Activated CD4-positive, alpha-beta memory T cell treated with anti-CD3 and anti-CD28 coated beads, Interleukin-2, amount 10 ng/mL, durations not matched to agents 7 days and 5 days (primary cell): ENCODE measurements at places on chromosomes 5 and 9.

- DNase-seq = no peak
These were observed 428.8 kb downstream of the CHSY3 start for GRCh38 chr5:130333089-130333488.

- DNase-seq = no peak
These were observed 4.4 kb upstream of the SLIT3 start for GRCh38 chr5:169305366-169305765.

DNA sequence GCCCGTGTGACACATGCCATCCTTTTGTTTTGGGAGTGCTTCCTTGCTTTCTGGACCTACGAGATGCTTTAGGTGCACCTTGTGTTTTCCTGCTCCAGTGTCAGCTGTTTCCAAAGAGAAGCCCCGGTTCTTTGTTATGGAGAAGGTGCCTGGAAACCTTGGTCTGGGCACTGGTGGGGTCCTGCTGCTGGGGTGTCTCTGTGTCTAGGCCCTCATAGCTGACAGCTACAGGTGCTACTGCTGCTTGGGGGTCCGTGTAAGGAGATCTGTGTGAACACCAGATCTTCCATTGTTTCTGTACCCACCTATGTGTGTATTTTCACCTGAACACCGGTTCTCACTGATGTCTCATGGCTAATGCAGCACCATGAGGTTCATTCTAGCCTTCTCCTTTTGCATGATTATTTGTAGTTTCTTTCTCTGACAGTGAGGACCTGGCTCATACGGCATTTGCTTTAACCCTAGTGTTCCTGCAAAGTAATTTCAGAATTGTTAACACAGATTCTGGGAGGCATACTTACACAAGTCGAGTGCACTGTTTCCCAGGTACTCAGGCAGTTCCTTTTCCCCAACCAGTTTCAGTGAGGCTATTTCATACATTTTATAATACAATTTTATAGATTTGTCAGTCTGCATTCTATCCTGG is 13.2 kb upstream of the FAM120AOS start:
- no peak for DNase-seq

DNA sequence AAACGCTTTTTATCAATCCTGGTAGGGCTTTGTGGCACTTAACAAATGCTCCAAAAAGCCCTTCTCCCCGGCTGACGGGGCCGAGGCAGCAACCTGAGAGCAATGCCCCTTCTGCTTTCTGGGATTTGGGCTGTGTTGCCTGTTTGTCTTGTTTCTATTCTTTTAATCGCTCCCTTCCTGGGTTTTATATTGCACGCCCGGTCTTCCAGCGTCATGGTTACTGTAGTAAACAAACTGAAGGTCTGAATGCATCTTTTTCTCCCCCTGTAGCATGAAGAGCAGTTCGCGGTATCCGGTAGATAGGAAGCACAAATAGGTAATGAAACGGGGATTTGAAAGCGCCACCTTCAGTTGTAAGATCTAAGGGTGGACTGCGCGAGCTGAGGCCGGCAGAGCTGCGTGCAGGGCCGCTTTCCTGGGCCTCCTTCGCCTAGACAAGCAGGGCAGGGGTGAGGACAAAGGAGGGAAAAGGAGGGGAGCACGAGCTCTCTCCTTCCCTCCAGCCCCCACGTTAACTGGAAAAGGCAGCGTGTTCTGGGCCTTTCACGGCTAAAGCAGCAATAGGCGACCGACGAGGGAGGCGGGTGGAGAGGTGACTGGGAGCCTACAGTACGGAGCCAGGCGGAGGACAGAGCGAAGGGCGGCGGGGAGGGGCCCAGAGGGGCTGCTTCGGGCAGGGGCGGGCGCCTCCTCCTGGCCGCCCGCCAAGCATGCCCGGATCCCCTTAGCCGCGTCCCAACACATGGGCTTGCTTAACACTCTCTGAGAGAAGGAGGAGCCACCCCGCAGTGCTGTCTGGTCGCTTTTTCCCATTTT is 49.3 kb upstream of the ZNF366 start:
- DNase-seq = peak; percentile 21

DNA sequence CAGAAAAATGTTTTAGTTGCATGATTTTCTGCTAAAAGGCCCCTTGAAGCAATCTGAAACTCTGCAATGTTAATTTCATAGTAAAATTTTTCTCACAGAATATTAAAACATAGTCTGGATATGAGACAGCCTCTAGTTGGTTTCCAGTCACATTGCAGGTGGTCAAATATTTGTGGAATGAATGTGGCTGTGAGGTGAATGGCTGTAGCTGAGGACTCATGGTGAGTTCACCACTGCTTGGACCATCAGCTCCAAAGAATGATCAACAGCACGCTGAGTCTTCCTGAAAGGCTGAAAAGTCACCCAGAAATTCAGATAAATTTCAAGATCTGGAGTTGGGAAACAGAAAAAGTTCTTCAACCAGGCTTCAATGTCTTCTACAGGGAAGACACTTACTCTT is 79.8 kb downstream of the MAT2B start:
- DNase-seq = no peak
